ENCODE measurements at places on chromosomes 12 and 14.

GRCh38 chr12:43180242-43180641 lies 371.8 kb downstream of the ADAMTS20 start:
- no peak for DNase-seq

- no peak for DNase-seq
These were observed 27.7 kb upstream of the MYL2 start for GRCh38 chr12:110948041-110948440.

GRCh38 chr14:56244138-56244789 lies 126.1 kb downstream of the PELI2 start:
- DNase-seq = no peak

DNA sequence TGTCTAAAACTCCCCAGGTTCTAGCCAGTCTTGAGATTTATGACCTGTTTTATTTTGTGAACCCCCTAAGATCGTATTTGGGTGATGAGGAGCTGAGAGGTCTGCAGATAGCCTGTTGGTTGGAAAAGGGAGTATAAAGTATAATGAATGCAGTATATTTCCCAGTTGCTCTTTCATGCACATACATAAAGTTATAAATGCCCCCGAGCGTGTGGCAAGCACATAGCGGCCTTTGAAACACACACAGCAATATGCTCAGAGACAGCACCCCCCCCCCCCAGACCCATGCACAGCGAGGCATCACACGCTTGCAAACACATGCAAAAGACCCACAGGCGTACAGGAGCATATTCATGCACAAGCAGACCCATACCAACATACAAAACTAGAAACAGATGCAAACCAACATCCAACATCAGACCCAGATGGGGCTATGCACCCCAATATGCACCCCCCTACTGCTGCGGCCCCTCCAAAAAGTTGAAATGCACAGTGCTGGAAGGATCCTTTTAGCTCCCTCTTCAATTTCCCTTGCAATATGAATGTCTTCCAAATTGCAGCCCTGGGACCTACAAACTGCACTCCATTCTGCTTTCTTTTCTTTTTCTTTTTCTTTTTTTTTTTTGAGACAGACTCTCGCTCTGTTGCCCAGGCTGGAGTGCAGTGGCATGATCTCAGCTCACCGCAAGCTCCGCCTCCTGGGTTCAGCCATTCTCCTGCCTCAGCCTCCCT lies 82.2 kb upstream of the TBX3 start:
- DNase-seq = no peak

- DNase-seq = no peak
These were observed 180.6 kb downstream of the AKAP6 start for GRCh38 chr14:32509632-32510187.

DNA sequence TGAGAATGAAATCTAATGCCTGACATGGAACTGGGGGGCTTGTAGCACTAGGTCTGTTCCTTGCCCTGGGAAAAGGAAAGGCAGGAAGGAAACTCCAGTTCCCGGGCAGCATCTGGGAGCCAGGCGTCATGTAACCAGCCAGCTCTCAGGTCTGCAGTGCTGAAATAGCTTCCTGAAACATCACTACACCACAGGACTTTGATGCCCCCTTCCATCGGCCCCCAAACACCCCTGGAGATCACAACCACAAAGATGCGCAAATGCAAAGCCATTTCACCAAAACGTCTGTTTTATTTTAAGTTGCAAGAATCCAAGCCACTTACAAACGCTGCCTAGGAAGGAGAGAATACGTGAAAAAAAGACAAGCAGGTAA lies 40.9 kb downstream of the KCTD10 start:
- DNase-seq = no peak

DNA sequence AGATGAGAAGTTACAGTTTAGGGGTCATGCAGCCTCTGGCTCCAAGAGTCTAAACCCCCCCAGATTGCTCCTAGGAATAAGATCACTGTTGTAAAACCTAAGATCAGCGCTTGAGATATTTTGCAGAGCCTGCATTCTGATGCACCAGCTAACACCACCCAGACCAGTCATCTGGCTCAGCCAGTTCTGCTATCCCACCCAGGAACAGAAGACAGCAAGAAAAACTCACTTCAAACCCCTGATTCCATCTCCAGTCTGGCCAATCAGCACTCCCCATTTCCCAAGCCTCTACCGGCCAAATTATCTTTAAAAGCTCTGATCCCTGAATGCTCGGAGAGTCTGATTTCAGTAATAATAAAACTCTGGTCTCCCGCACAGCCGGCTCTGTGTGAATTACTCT lies 158.6 kb downstream of the ZNF664 start:
- DNase-seq = no peak

DNA sequence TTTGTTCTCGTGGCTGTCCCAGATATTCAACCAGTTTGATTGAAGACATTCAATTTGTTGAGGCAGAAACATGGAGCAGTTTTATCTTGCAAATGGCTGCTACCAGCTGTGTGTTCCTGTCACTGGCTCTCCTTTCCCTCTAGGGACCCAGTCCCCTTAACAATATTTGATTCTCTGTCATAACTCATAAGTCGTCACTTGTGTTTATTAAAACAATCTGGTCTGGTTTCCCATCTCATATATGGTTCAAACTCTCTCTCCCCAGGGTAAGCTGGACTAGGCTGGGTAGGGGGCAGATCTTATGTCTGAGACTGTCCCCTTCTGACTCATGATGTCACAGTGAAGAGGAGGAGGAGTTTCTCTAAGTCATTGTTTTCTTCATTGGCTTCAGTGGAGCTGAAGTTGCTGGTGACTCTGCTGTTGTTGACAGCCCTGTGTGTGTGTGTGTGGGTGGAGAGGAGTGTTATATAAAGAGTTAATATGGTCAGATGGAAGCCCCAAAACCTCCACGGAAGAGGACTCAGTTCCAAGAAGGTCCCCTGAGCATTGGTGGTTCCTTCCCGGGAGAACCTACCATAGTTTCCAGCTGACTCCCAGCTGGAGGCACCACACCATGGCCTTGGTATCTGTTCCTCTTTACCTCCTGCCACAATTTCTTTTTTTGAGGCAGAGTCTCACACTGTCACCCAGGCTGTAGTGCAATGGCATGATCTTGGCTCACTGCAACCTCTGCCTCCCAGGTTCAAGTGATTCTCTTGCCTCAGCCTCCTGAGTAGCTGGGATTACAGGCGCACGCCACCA lies 16.1 kb upstream of the GNG2 start:
- no peak for DNase-seq

DNA sequence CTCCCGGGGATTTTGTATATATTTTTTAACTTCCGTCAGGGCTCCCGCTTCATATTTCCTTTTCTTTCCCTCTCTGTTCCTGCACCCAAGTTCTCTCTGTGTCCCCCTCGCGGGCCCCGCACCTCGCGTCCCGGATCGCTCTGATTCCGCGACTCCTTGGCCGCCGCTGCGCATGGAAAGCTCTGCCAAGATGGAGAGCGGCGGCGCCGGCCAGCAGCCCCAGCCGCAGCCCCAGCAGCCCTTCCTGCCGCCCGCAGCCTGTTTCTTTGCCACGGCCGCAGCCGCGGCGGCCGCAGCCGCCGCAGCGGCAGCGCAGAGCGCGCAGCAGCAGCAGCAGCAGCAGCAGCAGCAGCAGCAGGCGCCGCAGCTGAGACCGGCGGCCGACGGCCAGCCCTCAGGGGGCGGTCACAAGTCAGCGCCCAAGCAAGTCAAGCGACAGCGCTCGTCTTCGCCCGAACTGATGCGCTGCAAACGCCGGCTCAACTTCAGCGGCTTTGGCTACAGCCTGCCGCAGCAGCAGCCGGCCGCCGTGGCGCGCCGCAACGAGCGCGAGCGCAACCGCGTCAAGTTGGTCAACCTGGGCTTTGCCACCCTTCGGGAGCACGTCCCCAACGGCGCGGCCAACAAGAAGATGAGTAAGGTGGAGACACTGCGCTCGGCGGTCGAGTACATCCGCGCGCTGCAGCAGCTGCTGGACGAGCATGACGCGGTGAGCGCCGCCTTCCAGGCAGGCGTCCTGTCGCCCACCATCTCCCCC lies 777 bp downstream of the ASCL1 start:
- DNase-seq = no peak

DNA sequence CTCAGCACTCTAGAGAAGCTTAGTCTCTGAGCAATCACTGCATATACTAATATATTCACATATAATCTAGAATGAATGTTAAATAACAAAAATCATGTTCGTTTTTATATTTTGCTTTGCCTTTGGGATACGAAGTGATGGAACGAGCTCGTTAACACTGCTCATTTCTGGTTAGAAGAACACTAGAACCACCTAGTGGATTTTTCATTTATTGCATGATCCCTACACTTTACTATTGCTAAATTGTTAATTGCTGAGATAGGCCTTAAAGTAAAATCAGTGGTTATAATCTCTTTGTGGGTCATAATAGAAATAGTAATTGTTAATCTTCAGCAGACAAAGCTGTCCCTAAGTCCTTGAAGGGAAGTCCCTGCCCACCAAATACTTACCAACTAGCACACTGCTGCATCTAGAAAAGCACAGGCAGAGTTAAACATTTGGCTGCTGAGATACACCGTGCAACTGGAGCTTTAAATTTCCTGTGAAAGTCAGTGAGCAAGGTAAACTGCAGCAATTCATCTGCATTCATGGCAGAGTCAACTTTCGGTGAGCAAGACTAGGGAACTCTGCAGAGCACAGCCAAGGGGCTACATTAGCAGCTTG lies 353.7 kb downstream of the APAF1 start:
- no peak for DNase-seq

- no peak for DNase-seq
These were observed 195.1 kb downstream of the IPO8 start for GRCh38 chr12:30500532-30500931.

- DNase-seq = peak; percentile 29
These were observed 37.9 kb downstream of the SH2B3 start for GRCh38 chr12:111443586-111443985.

GRCh38 chr14:47332939-47333338 lies 342.5 kb downstream of the MDGA2 start:
- no peak for DNase-seq

GRCh38 chr14:32202491-32202997 lies 525 bp downstream of the RNU6-8 start:
- no peak for DNase-seq

DNA sequence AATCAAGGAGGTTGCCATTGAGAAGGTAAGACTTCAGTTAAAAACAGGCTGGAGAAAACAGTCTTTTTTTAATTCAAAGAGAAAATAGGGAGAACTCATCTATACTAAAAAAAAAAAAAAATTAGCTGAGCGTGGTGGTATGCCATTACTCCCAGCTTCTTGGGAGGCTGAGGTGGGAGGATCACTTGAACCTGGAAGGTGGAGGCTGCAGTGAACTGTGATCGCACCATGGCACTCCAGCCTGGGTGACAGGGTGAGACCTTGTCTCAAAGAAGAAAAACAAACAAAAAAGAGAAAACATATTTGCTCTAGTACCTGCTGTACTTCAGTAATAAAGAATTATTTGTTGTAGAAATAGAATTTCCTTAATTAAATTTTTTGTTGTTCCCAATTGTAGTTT lies 68.6 kb downstream of the DNAH10 start:
- DNase-seq = no peak

GRCh38 chr12:49983892-49984291 lies 11.1 kb downstream of the AQP6 start:
- DNase-seq = no peak
